ENCODE measurements at places on chromosomes 3 and 15.

DNA sequence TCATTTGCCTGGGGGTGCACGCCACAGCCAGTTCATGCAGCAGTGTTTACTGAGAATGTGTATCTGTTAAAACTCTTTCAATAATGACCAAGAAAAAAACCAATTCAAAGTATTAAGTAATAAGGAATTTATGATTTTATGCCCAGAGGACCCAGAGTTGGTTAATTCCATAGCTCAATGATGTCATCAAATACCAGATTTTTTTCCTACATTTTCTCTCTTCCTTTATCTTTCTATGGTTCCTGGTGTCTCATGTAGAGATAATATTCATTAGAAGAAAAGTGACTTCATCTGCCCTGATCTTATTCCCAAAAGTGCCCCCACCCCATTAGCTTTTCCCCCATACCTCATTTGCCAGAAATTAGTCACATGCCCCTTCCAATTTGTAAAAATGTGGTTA lies 44.6 kb upstream of the LMCD1 start:
- DNase-seq = no peak

DNA sequence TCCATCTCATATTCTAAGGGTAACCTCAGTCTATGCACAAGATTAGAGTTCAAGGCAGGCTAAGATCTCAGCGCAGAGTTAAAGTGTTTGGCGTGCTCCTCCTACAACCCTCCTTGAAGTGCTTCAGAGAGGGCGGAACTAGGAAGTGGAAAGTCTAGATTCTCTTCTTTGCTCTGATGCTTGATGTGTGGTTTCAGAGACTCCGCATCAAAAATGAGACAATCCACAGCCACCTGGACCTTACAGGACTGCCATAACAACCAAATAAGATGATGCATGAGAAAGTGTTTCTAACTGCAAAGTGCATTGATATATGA lies 161.3 kb upstream of the ATP11B start:
- DNase-seq = no peak

DNA sequence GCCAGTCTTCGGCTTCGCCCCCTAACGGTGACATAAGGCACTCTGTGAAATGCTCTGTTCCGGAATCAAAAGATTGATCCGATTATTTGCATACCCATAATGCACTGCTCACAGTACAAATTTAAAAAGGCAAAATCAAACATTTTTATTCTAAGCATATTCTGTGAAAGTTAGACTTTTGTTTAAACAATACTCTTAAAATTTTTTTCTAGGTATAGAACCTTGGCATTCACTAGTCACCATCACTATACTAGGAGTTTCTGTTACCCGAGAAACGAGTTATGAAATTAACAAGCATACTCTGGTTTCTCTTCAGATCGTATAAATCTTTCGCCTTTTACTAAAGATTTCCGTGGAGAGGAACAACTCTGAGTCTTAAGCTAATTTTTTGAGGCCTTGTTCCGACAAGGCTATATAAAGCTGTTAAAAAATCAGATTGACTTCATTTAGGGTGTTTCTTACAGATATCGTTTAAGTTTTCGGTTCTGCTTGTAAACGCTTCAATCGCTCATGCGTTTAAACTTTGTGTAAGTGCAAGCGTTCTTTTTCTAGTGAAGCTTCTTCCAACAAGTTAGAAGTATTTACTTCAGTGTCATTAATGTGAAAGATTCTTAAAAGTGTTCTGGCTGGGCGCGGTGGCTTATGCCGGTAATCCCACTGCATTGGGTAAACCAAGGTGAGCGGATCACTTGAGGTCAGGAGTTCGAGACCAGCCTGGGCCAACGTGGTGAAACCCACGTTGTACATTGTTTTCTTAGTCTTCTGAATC lies at the start of gene RNU5B-1:
RNU5B-1 (plus strand) TSS at position 297 of the 769 bp plus-strand sequence.
- DNase-seq = no peak

DNA sequence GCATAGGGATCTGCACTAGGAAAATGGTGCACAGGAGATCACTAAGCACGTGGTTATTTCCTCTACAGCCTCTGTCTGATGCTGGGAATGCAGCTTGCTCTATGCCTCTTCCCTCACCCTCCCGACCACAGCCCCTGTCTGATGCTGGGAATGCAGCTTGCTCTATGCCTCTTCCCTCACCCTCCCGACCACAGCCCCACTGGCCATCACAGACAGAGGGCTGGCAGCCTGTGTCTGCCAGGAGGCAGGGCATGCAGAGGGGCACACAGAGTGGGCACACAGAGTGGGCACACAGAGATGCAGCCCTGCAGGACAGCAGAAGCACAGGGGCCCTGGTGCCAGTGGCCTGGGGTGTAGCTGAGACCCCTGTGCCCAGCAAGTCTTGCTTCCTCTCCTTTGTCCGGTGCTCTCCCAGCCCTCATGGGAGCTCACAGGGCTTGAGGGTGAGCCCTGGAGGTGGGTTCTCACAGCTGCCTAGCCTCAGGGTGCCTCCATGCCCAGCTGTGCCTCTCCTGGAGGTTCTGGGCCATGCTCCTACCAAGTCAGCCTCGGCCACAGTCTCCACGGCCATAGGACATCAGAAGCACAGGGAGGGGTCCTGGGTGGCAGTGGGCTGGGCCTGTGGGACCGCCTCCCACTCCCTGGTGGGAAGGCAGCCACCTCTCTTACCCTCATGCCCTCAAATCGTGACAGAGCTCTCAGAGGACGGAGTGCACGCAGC lies 65.8 kb downstream of the EXOG start:
- no peak for DNase-seq

GRCh38 chr15:73994912-73995622 lies 551 bp downstream of the PML start:
- no peak for DNase-seq

- DNase-seq = no peak
Measured at GRCh38 chr3:133426721-133427120, 26.9 kb downstream of the BFSP2 start.

GRCh38 chr3:58429657-58430056 lies 4.0 kb downstream of the PDHB start:
- no peak for DNase-seq

DNA sequence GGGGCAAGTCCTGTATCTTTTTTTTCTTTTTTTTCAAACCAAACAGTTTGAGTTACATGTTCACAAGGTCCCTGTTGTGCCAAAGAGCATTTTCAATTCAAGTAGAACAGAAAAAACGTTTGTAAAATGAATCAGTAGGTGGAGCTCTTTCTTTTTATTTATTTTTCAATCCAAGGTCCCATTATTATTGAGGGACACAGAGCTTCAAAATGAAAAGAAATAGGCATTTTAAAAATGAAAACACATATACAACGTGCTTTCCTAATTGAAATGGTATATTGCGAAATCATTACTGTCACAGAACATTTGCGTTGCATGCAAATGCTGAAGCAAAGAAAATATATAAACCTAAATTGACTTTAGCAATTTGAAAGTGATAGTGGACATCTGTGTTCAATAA lies 711.0 kb downstream of the MECOM start:
- no peak for DNase-seq

DNA sequence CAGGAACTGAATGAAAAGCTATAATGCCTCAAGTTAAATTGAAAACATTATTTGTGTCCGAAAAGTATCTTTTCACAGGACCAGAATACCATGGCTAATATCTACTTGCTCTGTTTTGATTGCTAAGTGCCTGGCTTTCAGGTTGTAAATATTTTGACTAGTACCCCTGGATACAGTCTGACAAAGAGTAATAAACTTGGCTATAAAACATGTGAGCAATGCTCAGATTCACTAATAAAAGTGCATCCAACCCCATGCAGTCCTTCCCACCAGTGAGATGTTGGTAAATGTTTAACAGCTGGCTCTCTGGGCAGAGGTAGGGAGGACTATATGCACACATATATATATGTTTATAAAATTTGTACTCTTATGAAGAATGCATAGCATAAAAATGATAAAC lies 281.8 kb upstream of the TGFBR2 start:
- no peak for DNase-seq

DNA sequence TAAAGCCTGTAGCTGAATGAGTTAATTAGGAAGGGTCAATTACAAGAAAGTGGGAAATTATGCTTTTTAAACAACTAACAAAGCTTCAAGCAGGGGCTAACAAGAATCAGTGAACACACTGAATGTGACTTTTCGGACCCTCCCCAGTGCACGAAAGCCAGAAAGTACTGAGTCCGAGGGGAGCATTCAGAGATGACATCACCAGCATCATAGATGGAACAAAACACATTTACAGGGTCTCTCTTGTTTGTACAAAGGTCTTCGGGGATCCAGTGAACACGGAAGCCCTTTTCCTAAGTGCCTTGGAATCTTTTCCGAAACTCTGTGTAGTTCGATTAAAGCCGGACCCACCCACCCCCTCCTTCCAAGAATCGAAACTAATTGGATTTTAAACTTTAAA lies 829 bp downstream of the DCP1A start:
- DNase-seq = no peak

GRCh38 chr3:111227216-111227615 lies 155.6 kb downstream of the NECTIN3 start:
- DNase-seq = no peak
